Fibroblast of skin of abdomen (primary cell): ENCODE measurements at places on chromosomes 11 and 22.

- peak; percentile 72 for DNase-seq
Observed at GRCh38 chr11:78256962-78257361, 68.2 kb downstream of the USP35 start.

DNA sequence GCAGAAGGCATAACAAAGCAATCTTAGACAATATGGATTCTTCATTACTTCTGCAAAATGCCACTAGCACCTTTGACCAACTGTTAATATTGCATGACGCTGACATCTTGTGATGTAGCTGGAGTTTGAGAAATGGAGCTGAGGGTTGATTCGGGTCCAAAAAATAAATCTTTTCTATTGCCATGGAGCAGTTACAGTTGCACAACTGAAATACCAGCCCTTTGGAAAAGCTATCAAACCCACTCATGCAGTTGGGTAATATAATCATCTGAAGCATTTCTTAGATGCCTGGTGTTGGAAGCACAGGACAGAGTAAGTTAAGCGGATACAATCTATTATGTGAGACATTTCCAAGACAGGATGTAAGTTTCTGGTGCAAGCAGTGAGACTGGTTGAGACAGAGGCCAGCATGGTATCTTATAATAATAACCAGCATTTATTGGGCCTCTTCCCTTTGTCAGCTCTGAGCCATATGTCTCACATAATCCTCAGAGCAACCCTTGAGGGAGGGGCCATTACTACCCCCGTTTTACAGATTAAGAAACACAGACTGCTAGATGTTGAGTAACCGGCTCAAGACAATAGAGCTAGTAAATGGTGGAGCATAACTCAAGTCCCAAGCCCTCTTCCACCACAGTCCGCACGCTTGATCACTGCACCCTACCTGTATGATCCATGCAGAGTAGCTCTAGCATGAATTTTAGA is 74.9 kb upstream of the CAPRIN1 start:
- DNase-seq, result peak; percentile 76

DNA sequence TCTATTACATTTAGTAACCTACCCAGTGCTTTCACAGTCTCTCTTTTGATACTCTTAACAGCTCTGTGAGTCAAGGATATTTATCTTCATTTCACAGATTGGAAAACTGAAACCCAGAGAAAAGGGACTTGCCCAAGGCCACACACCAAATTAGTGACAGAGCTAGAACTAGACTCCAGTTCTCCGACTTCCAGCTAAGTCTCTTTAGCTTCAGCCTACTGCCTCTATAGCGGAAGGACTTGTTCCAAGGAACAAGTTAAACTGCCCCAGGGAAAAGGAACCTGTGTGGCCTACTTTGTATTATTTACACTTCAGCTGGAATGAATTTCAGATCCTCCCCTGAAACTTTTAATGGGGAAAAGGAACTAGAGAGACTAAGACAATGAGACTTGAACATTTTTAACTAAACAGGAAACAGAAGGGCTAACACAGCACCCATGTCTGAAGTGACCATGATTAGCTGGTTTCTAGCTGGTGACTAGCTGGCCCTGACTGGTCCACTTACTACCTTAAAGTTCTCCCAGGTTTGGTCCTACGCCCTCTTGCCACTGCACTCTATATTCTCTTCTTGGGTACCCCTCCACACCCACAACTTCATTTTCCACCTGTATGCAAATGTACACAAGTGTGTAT is 1.3 kb downstream of the LRRC51 start:
- DNase-seq, result no peak

DNA sequence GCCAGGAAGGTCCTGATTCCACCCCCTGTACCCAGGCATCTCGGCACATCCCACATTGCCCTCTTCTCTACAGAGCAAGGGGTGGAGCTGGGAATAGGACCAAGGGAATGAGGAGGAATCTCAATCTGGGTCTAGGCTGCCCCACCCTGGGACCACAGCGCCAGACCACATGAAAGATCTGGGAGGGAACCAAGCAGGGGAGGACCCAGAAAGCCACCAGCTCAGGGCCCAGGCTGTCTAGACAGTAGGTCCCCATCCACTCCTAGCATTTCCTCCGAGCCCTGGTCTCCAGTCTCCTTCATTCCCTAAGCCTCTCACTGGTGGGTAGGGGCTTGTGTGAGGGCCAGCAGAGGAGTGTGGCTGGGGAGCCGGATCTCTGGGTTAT is 11.6 kb downstream of the PHLDB1 start:
- peak; percentile 90 for DNase-seq

GRCh38 chr11:66768088-66768521 is 39.1 kb upstream of the SPTBN2 start:
- DNase-seq, result peak; percentile 33

- DNase-seq, result no peak
Observed at GRCh38 chr22:36512991-36513390, 6.2 kb upstream of the FOXRED2 start.

- DNase-seq, result peak; percentile 77
Observed at GRCh38 chr11:123103326-123103980, 41.5 kb upstream of the HSPA8 start.

DNA sequence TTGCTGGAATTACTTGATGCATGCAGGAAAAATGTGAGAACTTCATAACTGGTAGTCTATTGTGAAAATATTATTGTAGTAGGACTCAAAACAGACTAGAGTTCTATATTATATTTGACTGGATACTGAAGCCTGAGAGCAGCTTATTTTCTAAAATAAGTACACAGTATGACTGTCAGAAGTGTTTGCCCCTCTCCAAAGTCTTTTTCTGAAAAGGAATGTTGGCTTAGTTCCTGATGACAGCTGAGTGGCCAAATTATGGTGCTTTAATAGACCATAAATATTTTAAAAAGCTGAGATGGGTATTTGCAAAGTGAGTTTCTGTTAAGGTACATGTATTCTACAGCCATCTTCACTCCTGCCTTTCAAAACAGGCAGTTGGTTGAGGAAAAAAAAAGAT is 13.1 kb downstream of the ZBED5 start:
- peak; percentile 13 for DNase-seq

GRCh38 chr11:17810746-17811145 is 76.2 kb downstream of the KCNC1 start:
- DNase-seq, result peak; percentile 6

DNA sequence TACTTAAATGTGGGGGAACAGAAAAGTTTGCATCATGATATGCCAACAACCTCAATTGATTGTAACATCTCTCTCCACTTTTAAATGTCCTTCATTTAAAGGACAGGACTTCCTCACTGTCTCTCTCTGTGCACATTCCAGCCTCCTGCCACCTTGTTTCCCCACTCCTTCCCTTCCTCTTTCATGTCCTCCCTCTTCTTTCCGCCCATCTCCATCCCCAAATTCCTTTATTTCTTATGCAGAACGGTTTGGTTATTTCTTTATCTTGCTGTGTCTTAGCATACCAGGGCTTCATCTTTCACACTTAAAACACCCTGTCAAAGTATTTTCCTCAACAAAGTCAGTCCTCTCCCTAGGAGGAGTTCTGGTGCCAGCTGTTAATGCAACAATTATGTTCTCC is 293.8 kb downstream of the NXPE2 start:
- no peak for DNase-seq

DNA sequence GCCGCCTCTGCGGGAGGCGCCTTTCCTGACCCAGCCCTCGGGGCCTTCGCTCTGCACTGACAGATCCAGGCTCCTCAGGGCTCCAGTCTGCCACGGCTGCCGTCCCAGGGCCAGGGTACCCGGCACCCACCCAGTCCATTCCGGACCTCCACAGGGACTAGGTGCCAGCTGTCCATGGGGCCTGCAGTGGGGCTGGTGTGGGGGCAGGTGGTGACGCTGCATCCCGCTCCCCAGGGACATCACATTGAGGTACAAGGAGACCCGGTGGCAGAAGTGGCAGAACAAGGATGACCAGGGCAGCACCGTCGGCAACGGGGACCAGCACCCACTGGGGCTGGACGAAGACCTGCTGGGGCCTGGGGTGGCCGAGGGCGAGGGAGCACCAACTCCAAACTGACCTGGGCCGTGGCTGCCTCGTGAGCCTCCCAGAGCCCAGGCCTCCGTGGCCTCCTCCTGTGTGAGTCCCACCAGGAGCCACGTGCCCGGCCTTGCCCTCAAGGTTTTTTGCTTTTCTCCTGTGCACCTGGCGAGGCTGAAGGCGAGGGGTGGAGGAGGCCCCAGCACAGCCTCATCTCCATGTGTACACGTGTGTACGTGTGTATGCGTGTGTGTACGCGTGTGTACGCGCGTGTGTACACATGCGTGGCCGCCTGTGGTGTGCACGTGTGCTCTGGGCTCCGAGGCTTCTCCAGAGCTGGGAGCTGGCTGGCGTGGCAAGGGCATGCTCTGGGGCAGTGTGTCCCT is 16.7 kb downstream of the RNH1 start:
- DNase-seq, result no peak

DNA sequence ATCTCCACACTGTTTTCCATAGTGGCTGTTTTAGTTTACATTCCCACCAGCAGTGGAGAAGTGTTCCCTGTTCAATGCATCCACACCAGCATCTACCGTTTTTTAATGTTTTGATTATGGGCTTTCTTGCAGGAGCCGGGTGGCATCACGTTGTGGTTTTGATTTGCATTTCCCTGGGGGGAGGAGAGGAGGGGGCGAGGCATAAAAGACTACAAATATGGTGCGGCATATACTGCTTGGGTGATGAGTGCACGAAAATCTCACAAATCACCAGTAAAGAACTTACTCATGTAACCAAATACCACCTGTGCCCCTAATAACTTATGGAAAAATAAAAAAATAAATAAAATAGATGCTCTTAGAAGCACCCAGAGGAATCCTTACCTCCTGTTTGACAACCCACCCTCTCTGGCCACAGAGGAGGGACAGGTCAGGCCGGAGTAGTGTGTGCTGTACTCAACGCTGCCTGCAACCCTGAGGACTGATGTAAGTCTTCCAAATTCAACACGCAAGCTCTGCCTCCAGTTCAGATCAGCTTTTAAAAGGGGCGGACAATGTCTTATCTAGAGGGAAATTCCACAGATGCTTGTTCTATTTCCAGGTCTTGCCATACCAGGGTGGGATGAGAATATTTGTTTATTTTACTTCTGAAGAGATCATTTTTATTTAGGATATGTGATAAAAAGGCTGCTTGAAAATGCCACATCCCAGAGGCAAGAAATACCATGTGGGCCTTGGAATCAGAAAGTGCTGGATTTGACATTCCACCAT is 329.6 kb upstream of the B3GAT1 start:
- no peak for DNase-seq

- DNase-seq, result no peak
Observed at GRCh38 chr11:94925422-94926270, 47.7 kb downstream of the CWC15 start.

DNA sequence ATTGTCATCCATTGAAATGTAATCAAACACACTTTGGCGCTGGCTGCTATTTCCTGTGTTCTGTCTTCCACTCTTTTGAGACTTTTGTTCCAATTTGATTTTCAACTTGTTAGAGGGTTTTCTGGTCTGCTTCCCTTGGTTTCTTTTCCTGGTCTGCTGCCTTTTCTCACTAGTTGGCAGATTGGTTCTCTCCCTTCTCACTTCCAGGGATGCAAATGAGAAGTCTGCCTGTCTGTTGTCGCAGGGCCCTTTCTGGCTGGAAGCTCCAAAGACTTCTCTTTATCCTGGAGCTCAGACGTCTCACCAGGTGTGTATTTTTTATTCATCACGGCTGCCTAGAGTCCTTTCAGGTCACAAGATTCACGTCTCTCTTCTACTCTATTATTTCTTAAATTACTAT is 84.0 kb downstream of the RPS6KA4 start:
- DNase-seq, result no peak

GRCh38 chr11:92253945-92254344 is 29.3 kb downstream of the FAT3 start:
- peak; percentile 61 for DNase-seq

DNA sequence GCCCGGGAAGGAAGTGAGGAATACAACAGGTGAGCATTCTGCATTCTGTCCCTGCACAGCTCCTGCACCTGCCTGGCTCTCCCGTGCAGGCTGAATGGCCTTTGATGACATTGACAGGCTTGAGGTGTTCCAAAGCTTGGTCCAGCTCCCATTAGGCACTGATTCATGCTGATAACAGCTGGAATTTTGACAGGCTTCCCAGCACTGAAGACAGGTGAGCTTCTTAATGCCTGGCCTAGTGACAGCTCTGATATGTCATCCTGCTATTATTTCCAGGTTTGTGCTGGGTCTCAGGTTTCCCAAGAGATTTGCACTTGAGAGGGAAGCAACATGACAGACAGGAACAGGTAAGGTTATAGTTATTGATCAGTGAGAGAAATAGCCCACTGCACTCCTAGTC is 58.0 kb upstream of the MTNR1B start:
- no peak for DNase-seq

- peak; percentile 9 for DNase-seq
Observed at GRCh38 chr11:24373516-24373915, 123.3 kb upstream of the LUZP2 start.

- DNase-seq, result no peak
Observed at GRCh38 chr11:4523666-4524065, 21.3 kb upstream of the OR52M1 start.

- DNase-seq, result peak; percentile 45
Observed at GRCh38 chr11:44775366-44775984, 48.7 kb downstream of the TSPAN18 start.
